GM04503 (cell line): ENCODE measurements at places on chromosomes 6 and 20.

DNA sequence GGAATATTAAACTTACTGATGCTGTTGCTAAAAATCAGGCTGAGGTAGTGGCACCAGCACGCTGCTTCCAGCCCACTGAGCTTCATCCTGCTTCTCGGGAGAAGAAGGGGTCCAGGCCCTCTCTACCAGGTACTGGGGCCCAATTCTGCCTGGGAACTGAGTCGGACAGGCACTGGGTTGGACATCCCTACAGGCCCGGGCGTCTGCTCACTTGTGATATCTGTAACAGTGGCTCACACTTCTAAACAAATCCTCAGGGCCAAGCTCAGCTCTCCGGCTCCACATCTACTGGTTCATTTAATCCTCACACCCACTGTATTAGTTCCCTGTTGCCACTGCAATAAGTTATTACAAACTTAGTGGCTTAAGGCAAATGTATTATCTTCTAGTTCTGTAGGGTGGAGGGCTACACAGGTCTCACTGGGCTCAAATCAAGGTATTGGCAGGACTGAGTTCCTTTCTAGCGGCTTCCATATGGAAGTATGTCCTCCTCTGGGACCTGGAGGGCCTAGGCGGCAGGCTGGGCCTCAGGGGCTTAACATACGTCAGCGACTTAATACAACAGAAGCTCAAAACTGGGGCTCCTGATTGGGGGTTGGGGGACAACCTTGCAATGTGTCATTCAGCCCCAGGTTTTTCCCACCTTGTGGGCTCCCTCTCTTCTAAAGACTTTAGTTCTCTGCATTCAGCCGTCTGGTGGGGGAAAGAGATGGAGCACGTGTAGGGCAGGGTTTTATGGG, 1.6 kb upstream of the KCNK15 start:
- DNase-seq: no peak

GRCh38 chr6:33957892-33958525, 154.2 kb upstream of the MLN start:
- no peak for DNase-seq

- no peak for DNase-seq
Observed at GRCh38 chr6:117906507-117906957, 532 bp upstream of the SLC35F1 start.

DNA sequence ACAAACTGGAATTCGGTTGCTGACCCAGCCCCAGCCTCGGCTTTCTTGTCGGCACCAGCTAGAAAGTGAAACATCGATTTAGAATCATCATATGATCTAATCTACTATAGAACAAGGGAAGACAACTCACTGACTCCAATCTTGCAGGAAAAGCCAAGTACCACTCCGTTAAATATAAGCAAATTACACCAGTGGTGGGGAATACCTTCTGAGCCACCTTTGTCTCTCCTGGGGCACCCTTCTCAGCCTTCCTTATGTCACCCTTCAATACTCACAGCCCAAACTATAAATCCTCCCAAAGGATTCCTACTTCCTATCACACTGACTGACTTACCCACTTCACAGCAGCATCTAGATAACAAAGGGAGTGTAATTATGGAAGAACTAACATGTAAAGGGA, 7.5 kb downstream of the RPS10 start:
- no peak for DNase-seq

- no peak for DNase-seq
Observed at GRCh38 chr6:127319686-127320085, 23.7 kb downstream of the ECHDC1 start.

DNA sequence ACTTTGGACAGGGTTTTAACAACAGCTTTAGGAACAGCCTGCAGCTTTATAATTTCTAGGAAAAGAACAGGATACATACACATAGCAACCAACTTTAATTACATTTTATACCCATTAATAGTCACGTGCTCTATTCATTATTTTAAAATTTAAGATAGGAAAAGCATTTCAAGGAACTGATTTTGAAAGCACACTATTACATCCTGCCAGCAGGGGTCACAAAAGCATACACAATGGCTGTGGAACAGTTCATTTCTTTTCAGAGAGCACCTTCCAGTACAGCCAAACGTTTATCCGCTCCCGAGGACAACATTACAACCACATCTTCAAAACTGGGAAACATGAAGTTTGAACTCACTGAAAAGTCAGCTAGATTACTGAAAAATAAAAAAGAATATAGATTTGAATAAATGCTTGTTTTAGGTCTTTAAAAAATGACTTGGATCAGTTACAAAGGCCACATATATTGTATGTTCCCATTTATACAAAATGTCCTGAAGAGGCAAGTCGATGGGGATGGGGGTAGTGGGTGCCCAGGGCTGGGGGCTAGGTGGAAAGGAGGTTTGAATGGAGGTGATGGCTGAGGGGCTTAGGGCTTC, 104.6 kb upstream of the EXOC2 start:
- DNase-seq: no peak

- DNase-seq: peak; percentile 66
Observed at GRCh38 chr20:25309395-25310267, 61.7 kb downstream of the PYGB start.

DNA sequence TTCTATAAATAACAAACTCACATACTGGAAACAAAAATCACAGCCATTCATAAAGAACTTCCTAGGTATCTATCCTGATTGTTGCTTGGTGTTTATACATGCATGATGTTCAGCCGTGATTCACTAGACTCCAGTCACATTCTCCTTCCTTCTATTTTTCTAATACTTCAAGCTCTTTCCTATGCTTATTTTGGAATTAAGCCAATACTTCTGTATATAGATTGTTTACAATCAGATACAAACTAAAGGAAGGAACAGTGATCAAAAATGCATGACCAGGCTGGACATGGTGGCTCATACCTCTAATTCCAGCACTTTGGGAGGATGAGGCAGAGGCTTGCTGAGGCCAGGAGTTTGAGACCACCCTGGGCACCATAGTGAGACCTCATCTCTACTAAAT, 377.5 kb upstream of the IRAK1BP1 start:
- DNase-seq: no peak

DNA sequence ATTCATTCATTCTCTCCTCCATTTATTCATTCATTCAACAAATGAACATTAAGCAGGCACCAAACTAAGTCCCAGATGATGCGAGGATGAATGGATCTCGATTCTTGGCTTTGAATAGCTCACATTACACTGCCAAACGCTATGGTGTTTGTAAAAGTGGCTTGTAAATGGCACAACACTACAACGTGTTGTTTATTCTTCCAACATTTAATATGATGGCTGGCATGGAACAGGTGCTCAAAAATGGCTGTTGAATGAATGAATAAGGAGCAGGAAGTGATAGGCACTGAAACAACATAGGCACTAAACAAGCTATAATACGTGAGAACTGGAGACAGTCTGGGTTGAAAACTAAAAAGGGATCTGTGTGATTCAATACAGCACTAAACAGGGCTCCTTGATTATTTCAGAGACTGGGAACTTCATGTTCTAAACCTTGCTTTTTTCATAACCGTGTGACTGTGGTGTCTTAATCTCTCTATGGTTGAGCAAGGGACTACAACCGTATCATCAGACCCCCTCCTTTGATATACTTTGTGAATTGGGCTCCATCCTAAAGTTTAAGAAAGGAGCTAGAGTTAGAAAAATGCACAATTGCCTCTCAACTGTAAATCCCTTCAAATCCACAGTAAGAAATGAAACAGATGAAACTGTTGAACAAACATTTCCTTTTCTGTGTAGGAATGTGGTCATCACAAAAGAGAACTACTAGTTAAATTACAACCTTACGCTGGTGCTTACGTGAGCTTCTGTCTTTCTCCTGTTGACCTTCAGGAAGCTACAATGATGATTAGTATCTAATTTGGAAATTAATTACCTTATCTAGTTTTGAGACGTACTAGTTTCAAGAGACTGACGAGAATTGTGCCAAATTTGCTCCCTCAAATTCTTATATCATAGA, 16.9 kb upstream of the SLC16A10 start:
- no peak for DNase-seq

- no peak for DNase-seq
Observed at GRCh38 chr6:130697995-130698535, 129.1 kb upstream of the SMLR1 start.

GRCh38 chr6:37551867-37552266, 52.2 kb upstream of the CCDC167 start:
- DNase-seq: no peak

- no peak for DNase-seq
Observed at GRCh38 chr6:137968455-137968804, 101.4 kb downstream of the TNFAIP3 start.

- DNase-seq: peak; percentile 29
Observed at GRCh38 chr6:151254451-151255081, 14.8 kb downstream of the AKAP12 start.
